ENCODE measurements at places on chromosomes 13 and 19.

DNA sequence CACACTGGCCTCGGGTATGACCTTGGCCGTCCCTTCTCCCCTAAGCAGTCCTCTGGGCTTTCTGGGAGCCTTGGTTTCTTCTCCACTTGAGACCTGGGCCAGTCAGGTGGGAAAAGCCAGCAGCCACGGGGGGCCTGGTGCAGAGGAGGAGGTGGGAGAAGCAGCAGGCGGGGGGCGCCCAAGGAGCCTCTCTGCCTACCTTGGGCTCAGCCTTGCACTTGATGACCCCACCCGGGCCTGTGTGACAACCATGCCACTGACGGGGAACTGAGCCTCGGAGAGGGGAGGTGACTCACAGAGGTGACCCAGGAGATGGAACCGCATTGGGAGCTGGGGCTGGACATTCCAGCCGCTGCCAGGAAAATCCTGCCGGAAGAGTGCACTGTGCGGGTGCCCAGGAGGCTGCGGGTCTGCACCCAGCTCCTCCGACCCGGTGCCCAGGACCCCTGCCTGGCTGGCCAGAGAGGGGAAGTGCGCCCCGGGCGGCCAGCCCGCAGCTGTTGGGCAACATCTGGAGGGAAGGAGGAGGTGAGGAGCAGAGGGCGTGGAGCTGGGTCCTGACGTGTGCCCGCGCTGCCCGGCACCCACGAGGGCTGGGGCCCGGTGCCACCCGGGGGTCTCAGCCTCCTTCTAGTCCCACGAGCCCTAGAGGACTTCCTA is 23.4 kb upstream of the SLC7A10 start:
- no peak for DNase-seq

GRCh38 chr13:99351772-99352171 is 44.6 kb upstream of the GPR183 start:
- DNase-seq: no peak

DNA sequence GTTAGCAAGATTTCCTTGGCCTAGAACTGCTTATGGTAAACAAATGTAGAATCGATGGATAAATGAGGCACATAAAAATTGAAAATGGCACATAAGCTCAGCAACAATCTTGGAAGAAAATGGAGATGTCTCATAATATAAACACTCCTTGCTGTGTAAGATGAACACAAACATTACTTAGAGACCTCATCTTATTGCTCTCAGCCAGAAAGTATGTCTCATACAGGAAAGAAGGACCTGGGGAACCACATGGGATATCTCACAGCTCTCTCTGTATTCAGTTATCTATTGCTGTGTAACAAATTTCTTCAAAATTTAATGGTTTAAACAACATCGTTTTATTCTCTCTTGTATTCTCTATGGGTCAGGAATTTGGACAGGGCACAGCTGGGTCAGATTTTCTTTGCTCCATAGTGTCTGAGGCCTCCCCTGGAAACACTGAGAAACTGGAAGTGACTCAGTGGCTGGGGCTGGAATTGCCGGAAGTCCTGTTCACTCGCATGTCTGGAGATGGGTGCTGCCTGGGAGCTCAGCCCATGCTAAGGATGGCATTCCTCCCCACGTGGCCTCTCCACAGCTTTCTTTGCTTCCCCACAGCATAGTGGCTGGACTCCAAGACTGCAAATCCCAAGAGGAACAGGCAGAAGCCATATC is 105.1 kb downstream of the NUFIP1 start:
- DNase-seq: no peak

GRCh38 chr19:55160128-55160985 is 2.8 kb upstream of the TNNI3 start:
- DNase-seq: no peak

DNA sequence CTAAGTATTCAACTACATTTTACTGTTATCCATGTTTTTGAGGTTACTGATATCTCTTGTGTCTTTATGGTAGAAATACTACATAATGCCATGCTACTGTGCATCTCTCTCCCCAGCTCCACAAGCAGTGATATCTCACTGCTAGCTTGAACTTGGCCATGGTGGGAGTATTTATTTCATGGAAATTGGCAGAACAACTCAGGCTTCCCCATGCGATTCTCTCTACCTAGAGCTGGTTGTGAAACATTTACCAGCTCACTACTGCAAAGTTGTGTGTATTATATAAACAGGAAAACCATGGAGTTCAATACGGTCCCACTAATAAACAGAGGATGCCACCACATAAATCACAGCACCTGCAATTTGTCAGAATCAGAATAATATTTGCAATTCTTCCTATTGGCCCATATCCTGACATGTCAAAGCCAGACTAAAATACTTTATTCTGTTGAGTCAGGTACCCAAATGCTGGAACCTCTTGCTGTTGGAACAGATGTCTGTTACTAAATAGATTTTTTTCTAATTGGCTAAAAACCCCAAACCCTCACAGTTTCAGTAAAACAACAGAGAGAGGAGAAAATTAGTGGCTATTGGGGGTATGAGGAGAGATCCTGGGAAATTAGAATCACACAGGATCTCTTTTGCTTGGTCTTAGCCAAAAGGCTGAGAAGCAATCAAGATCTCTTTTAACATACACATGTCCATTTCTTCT is 91.4 kb upstream of the SLC10A2 start:
- DNase-seq: no peak

- no peak for DNase-seq
Measured at GRCh38 chr13:37313372-37313771, 207.9 kb upstream of the CSNK1A1L start.

DNA sequence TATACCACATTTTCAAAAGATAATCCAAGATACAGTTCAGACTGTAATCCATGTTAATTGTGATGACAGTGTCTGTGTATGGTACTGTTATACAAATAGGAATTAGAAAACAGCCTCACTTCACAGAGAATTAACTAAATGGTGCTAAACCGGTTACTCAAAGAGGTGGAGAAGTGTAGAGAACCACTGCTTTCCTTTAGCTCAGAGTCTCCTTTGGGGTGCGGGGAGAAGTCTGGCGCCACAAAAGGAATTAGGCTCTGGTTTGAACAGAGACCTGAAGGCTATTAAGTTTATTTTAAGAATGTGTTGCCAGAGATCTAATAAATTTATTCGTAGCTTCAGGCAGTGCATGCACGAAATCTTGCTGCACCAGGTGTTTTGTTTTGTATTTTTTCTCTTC is 65.8 kb downstream of the FREM2 start:
- DNase-seq: no peak

GRCh38 chr19:28956961-28957360 is 256.0 kb downstream of the UQCRFS1 start:
- DNase-seq: no peak

DNA sequence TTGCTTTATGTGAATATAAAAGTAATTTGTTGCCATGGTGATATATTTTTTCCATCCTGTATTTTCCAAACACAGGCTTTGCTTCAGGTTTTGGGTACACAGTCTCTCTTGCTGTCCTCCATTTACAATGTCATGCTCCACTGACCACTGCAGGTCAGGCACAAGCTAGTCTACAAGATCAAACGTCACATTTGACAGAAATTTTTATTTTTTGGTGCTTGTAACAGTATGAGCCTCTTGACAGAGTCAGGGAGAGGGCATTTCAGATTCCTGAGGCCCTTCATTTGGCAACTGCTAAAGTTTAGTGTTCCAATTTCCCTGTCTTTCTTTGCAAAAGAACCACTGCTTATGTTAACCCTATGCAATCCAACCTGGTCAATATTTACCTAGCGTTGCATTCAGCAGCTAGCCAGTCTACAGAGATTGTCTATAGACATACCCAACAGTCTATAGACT is 175.0 kb downstream of the RFC3 start:
- DNase-seq: no peak

- DNase-seq: no peak
Measured at GRCh38 chr19:30479231-30479630, 107.0 kb downstream of the ZNF536 start.

DNA sequence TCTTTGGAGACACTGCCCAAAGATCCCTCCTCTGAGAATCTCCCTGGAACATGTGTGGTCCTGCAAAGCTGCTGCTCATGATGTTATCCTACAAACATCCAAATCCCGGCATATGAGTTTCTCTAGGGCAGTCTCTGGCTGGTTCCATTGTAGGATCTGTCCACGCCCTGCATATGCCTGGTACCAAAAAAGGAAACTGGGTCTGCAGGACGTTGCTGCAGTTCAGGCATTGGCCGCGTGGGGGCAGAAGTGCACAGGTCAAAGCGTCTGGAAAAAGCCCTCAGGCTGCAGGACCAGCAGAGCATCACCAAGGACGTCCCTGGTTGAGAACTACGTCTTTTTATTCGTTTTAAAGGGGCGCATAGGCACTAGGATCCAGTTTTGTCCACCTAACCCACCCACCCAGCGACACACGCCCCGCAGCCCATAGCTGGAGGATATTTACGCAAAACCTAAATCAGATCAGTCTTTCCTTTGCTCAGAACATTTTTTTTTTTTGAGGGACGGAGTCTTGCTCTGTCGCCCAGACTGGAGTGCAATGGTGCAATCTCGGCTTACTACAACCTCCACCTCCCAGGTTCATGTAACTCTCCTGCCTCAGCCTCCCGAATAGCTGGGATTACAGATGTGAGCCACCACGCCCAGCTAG is 12.9 kb upstream of the ZNF564 start:
- no peak for DNase-seq

GRCh38 chr19:15279326-15279904 is 47.2 kb upstream of the EPHX3 start:
- DNase-seq: no peak

DNA sequence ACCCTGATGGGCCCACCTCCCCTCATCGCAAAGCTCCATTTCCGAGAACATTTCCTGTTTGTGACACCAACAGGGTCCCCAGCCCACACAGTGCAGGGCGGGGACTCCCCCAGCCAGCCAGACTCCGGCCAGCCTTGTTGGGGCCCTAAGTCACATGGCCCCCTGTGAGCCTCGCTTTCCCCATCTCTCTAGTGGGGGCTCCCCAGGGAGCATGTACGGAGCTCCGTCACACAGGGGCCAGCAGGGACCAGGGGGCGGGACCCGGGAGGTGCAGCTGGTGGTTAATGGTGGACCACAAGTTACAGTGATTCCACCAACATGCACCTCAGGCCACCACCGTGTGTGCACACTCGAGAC is 1.7 kb downstream of the TBXA2R start:
- no peak for DNase-seq

DNA sequence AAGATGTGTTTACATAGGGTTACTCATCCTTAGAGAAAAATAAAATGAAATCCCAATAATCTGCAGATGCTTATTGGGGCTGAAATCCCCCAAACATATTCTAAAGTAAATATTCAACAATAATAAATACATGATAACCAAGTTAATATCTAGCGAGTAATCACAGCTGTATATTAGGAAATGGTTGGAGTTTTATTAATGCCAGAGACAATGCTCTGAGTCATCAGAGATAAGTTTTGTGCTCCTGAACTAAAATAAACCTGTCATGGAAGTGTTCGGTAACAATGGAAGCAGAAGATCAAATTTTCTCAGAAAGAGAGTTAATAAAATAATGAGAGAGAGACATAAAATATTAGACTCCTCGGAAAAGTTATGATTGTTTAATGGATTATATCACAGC is 31.4 kb downstream of the FLT1 start:
- DNase-seq: no peak

DNA sequence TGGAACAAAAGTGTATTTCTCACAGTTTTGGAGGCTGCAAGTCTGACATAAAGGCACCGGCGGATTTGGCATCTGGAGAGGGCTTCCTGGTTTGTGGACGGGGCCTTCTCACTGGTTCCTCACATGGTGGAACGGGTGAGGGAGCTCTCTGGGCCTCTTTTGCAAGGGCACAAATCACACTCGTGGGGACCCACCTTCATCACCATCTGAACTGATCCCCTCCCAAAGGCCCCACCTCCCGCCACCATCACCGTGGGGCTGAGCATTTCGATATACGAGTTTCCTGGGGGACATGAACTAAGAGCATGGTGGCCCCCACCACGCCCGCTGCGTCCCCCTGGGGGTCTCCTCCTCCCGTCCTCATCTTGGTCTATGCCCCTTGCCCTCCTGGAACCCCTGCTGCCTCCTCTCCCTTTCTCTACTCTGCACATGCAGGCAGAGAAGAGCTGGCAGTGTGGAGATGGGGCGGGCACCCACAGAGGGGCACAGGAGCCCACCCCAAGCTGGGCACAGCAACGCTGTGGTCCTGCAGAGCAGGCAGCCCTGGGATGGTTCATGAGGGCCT is 20.8 kb upstream of the SPACA7 start:
- DNase-seq: no peak

DNA sequence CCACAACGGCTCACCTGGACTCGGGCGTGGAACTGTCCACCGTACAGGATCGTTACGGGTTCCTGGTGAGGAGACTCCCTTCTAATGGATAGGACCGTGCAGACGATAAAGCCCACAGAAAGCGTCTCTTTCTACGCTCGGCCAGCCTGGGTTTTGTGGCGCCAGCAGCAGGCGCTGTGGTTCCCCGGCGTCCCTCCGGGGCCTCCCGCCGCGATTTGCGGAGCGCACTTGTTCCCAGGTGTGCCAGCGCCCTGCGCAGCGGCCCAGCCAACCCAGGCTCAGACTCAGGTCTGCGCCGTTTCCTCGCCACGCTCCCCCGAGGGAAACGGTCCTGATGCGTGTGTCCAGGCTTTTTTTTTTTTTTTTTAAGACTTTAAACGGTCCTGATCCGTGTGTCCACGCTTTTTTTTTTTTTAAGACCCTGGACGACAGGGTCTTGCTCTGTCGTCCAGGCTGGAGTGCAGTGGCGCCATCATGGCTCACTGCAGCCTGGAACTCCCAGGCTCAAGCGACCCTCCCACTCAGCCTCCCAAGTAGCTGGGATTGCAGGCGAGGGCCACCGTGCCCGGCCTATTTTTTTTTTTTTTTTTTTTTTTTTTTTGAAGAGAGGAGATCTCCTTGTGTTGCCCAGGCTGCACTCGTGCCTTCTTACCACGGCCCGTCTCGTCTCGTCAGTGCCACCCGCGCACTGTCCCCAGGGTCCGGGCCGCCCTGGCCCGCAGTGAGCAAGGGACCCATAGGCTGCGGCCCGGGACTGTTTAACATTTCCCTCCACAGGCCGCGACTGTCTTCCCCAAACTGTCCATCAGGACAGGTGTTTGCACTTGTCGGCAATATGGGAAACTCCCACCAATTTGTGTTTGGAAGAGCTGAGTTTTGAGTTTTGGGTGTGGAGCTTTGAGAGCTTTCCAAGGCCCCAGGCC is 23.8 kb downstream of the GJA3 start:
- no peak for DNase-seq

GRCh38 chr13:41107584-41108014 is 25.0 kb downstream of the KBTBD6 start:
- DNase-seq: no peak

GRCh38 chr13:101291206-101291605 is 125.1 kb downstream of the NALCN start:
- DNase-seq: no peak
